ENCODE measurements at places on chromosomes 2 and 18.

GRCh38 chr2:230987137-230988020 lies 8.5 kb upstream of the SPATA3 start:
- DNase-seq = peak; percentile 71

- DNase-seq = no peak
Observed at GRCh38 chr2:90221300-90221651, 1529.8 kb downstream of the RPIA start.

- DNase-seq = no peak
Observed at GRCh38 chr2:6493669-6494068, 372.0 kb downstream of the CMPK2 start.

- no peak for DNase-seq
Observed at GRCh38 chr2:8606226-8606625, 75.6 kb upstream of the ID2 start.

DNA sequence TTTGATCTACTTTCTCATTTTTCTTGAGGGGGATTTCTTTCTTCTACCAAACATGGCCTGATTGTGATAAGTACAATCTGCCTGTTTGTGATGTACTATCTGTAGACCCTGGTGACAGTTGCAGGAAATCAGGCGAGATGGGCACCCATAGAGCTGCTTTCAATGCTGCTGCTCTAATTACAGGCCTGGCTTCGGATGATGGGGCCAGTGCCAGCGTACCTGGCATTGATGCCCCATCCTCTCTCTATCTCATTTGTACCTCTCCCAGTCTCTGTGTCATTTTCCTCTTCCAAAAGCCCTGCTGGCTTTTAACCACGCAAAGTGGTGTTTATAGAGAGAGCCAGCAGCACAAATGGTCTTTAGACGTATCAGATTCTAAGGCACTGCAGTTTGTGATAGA lies 69.9 kb downstream of the KCTD18 start:
- DNase-seq = no peak

- DNase-seq = peak; percentile 64
Observed at GRCh38 chr18:8735274-8735673, 29.9 kb downstream of the MTCL1 start.

DNA sequence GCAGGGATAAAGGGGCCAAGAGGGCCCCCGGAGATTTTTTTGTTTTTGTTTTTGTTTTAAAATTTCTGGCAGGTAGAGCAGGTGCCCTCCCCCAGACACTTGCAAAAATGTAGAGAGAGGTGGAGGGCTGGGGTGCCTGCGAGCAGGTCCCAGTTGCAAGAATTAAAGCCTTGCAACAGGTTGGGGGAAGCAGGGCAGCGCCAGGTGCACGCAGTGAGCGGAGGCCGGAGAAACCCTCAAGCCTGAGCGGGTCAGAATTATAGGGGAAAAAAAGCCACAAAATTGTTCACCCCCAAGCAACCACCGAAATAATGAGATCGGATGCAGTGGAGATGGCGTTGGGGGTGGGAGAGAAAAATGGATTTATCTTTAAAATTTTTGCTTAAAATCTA lies 527 bp downstream of the IGFBP5 start:
- DNase-seq = no peak

GRCh38 chr2:129642526-129643043 lies 336.9 kb upstream of the RAB6C start:
- DNase-seq = no peak

- DNase-seq = no peak
Observed at GRCh38 chr2:1707771-1708418, 36.4 kb downstream of the PXDN start.

DNA sequence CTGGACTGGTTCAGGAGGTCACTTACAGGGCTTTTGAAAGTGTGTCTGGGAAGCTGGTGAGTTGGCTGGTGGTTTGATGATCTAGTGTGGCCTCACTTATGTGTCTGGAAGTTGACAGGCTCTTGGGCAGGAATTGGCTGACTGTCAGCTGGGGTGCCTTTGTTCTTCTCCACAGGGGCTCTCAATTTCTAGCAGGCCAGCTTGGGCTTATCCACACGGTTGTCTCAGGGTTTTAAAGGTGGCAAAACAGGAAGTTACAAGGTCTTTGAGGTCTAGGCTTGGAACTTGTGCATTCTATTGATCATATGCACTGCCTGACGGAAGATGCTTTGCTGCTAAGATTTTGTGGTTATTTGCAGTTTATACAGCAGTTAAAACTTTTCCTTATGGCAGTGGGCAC lies 52.0 kb upstream of the CELF4 start:
- no peak for DNase-seq

DNA sequence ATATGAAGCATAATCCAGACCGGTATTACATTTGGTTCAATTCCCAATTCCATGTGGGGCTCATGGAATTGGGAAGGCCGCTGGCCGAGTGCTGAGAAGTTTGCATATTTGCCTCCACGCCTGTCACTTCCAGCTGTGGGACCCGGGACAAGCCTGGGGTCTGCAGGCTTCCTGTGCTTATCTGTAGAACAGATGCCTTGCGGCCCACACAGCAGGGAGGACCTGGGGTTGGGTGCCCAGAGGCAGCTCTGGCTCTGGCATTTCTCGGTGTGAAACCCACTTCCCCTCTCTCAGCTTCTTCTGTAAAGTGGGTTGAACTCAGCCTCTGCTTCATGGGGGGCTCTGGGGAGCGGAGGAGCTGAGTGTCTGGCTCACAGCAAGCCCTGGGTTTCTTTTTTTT lies 97.9 kb downstream of the SH3BP4 start:
- no peak for DNase-seq

- DNase-seq = no peak
Observed at GRCh38 chr2:45533771-45534170, 77.3 kb downstream of the SRBD1 start.

DNA sequence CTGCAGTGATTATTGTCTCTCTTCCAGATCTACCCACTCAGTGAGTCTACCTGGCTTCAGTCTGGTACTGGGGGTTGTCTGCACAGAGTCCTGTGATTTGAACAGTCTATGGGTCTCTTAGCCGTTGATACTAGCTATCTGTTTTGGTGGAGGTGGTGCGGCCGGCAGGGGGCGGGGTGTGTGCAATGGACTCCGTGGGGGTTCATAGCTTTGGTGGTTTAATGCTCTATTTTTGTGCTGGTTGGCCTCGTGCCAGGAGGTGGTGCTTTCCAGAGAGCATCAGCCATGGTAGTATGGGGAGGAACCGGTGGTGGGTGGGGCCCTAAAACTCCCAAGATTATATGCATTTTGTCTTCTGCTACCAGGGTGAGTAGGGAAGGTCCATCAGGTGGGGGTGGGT lies 1120.1 kb upstream of the FAM98A start:
- no peak for DNase-seq

- DNase-seq = no peak
Observed at GRCh38 chr2:201973305-201973928, 60.2 kb upstream of the FZD7 start.

GRCh38 chr2:190190507-190191162 lies 128.1 kb upstream of the MSTN start:
- DNase-seq = no peak

- DNase-seq = peak; percentile 97
Observed at GRCh38 chr2:46306330-46306751, 9.1 kb downstream of the EPAS1 start.

DNA sequence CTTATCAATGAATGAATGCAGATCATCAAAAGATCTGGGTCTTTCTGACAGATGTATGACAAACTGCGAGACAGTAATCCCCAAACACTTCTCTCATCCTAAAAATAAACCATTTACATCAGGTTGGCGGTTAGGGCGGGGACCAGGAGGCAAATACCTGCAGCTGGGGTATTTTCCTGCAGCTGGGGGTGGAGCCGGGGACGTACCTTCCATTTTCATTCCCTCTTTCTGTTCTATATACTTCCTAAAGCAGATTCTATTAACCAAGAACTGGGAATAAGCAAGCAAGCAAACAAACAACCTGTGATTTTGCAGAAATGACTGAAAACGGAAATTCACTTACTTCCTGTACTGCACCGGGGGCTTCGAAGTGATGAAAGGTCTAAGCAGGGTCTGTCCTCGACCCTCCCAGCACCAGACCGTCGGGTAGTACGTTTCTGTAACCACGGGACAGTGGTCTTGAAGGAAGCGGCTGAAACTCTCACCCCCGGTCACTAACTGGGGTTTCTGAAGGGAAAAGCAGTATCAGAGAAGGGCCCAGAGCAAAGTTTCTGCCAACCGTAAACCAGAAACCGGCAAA lies 1.2 kb downstream of the ABHD3 start:
- no peak for DNase-seq

GRCh38 chr2:120685066-120685973 lies 50.3 kb upstream of the GLI2 start:
- no peak for DNase-seq

- DNase-seq = no peak
Observed at GRCh38 chr2:25313711-25314513, 27.8 kb downstream of the DNMT3A start.

GRCh38 chr2:72034353-72035095 lies 113.1 kb downstream of the CYP26B1 start:
- DNase-seq = no peak

GRCh38 chr2:30355306-30355705 lies 91.7 kb upstream of the LCLAT1 start:
- no peak for DNase-seq

- DNase-seq = no peak
Observed at GRCh38 chr2:24261441-24261840, 86.6 kb downstream of the FAM228A start.

DNA sequence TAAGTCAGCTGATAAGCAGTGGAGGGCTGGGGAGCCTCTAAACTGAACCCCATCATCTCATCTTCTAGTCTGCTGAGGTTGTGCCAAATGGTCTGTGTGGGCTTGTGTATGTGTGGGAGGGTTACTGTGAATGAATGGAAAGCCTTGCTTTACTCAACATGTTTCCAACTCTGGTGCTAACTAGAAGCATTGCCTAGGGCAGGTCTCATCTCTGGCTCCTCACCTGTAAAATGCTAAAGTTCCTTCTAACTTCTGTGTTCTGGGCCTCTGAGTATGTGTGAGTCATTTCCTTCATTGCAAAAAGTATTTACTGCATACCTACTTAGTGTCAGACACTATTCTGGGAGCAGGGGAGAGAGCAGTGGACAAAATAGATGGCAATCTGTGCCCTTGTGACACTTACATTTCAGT lies 1.3 kb downstream of the LIPG start:
- DNase-seq = no peak

GRCh38 chr2:142714600-142714999 lies 162.9 kb upstream of the KYNU start:
- DNase-seq = no peak

DNA sequence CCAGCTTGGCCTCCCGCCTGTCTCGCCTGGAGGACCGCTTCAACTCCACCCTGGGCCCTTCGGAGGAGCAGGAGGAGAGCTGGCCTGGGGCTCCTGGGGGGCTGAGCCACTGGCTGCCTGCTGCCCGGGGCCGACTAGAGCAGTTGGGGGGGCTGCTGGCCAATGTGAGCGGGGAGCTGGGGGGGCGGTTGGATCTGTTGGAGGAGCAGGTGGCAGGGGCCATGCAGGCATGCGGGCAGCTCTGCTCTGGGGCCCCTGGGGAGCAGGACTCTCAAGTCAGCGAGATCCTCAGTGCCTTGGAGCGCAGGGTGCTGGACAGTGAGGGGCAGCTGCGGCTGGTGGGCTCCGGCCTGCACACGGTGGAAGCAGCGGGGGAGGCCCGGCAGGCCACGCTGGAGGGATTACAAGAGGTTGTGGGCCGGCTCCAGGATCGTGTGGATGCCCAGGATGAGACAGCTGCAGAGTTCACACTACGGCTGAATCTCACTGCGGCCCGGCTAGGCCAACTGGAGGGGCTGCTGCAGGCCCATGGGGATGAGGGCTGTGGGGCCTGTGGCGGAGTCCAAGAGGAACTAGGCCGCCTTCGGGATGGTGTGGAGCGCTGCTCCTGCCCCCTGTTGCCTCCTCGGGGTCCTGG lies 3.7 kb upstream of the KHK start:
- no peak for DNase-seq

GRCh38 chr2:54871457-54872107 lies 148.1 kb downstream of the EML6 start:
- DNase-seq = peak; percentile 73

DNA sequence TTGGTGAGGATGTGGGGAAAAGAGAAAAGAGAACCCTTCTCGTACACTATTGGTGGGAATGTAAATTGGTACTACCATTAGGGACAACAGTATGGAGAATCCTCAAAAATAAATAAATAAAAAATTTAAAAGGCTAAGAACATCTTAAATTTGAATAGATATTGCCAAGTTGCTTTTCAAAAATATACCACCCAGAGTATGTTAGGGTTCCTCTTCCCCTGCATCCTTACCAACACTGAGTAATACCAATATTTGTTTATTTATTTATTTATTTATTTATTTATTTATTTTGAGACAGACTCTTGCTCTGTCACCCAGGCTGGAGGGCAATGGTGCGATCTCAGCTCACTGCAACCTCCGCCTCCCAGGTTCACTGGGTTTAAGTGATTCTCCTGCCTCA lies 5.5 kb upstream of the NRBP1 start:
- no peak for DNase-seq

GRCh38 chr18:36354989-36355388 lies 57.5 kb downstream of the FHOD3 start:
- DNase-seq = no peak

DNA sequence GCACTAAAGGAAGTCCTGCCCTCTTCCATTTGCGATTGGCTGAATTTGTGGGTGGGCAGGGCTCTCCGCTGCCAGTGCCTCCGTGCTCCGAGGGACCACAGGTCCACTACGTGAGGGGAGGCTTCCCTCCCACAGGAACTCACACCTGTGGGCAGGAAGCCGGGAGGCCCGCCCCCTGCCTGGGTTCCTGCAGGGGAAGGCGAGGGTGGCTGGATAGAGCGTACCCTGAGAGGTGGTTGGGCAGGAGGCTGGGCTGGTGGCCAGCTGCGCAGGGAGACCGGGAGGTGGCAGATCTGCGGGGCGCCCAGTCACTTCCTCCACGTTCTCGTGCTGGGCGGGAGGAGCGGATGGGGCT lies 47.0 kb upstream of the PTH2R start:
- no peak for DNase-seq

- DNase-seq = no peak
Observed at GRCh38 chr2:23412556-23413155, 27.7 kb downstream of the KLHL29 start.

DNA sequence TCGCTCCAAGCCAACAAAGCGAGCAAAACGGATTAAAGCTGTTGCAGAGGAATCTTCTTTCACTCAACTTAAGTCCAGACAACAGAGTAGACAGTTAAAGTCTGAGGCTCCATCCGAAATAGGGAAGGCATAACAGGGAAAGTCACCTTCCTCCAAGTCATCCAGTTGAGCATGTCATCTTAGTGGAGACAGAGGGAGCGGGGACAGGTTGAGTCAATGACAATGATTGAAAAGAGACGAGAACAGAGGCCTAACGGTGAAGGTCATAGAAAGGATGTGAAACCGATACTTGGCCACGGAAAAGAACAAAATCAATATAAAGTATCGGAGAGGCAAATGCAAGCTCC lies 455 bp downstream of the C18orf32 start:
- DNase-seq = no peak

GRCh38 chr2:61177727-61178549 lies 15.9 kb downstream of the C2orf74 start:
- peak; percentile 19 for DNase-seq

Data from HepG2 (cell line).